ENCODE measurements at places on chromosomes 13 and 19. TPM values are rescaled to one million over a fixed set of nuclear protein-coding genes. Genes with fewer than 3 reads are reported as not detected.

The CADM4 gene
- 2.0 TPM for total RNA-seq

The WDR88 gene
- not detected for total RNA-seq

The CEACAM16 gene
- not detected for total RNA-seq

The MBD3L1 gene
- total RNA-seq, result not detected

The REX1BD gene
- 49.2 TPM for total RNA-seq

The ETHE1 gene
- total RNA-seq, result 631 TPM

The CCDC194 gene
- total RNA-seq, result 0.50 TPM

The IGFL1 gene
- not detected for total RNA-seq

The PNMA8C gene
- not detected for total RNA-seq

The INSR gene
- total RNA-seq, result 81.9 TPM

The VSTM2B gene
- not detected for total RNA-seq

The SYDE1 gene
- 3.6 TPM for total RNA-seq

The ZNF878 gene
- 0.45 TPM for total RNA-seq

The GRK1 gene
- 0.09 TPM for total RNA-seq
